Motor neuron (in vitro differentiated cells): ENCODE measurements at places on chromosomes 4 and X. TPM values are rescaled to one million over a fixed set of nuclear protein-coding genes. Genes with fewer than 3 reads are reported as not detected.

The CXCR3 gene
- total RNA-seq = 0.38 and 0.44 TPM in 2 replicates

The CAPN6 gene
- 0.49 and 0.77 TPM in 2 replicates for total RNA-seq

The TRMT10A gene
- total RNA-seq = 7.2 and 11.9 TPM in 2 replicates

The INTS6L gene
- 11.9 and 15.0 TPM in 2 replicates for total RNA-seq

The TEX13B gene
- total RNA-seq = not detected in 2 replicates

The PNMA6F gene
- total RNA-seq = 0.15 and 0.29 TPM in 2 replicates

The ADAMTS3 gene
- 89.8 and 90.7 TPM in 2 replicates for total RNA-seq

The CCNA2 gene
- total RNA-seq = 3.8 and 4.1 TPM in 2 replicates

The ASMT gene
- total RNA-seq = not detected in 2 replicates
